ENCODE measurements at places on chromosomes 7 and 10.

DNA sequence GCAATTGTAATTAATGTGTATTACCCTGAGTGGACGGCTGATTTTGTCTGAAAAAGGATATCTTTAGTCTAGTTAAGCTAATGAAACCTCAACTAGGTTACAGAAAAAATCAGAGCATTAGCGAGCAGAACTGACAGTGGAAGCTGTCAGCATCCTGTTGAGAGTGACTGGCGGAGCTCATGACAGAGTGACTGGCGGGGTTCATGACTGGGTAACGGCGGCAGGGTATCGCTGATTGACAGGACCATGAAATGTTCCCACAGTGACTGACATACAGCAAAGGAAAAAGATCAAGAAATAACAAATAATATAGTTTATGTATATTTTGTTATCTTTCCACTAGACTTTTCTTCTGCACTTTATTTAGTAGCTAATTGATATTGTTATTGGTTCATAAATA lies 202.5 kb upstream of the AGK start:
- no peak for ATAC-seq

- ATAC-seq: peak; percentile 67
Observed at GRCh38 chr10:818526-819220, 112.8 kb downstream of the LARP4B start.

GRCh38 chr7:82258181-82258580 lies 185.4 kb downstream of the CACNA2D1 start:
- ATAC-seq: no peak

GRCh38 chr7:7918736-7919448 lies 49.7 kb upstream of the GLCCI1 start:
- ATAC-seq: no peak

DNA sequence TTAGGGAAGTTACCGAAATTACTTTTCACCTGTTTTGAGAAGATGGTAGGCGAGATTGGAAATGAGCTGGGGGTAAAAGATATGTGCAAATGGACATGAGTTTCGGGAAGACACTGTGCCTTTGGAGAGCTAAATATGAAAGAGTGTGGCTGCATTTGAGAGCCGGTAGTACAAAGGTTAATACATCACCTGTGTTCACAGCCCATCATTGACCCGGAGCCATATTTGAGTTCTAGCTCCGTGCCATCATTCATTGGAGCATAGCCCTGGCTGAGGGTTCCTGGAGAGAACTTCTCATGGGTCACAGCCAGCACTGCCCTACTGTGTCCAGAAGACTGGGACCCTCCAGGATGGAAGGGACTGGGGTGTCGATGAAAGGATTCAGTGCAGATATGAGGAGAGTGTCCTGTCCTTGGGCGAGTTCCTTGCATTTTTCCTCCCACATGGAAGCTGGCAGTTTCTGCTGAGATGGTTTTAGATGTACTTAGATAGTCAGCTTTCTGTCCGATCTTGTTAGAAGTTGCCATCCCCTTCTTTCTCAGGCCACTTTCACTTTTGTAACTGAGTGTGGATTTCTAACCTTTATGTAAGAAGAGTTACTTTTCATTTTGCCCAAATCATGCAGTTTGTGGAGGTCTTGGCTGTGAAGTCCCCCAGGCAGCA lies 138.8 kb downstream of the JCAD start:
- no peak for ATAC-seq

DNA sequence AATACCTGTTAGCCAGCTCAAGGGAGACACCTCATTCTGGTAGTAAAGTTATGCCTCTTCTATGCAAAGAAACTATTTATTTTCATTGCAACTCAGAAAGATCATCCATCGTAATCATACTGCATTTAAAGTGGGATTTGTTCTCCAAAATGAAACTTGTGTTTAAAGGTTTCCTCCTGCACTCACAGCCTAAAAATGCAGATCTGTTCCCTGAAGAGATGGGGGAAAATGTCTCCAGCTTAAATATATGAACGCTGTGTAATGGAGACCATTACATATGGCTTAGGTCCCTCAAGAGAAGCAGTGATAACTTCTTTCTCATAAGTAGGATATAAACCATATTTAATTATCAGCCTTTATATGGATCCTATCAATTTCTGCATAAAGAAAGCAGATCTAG lies 665.1 kb downstream of the KCNMA1 start:
- no peak for ATAC-seq

DNA sequence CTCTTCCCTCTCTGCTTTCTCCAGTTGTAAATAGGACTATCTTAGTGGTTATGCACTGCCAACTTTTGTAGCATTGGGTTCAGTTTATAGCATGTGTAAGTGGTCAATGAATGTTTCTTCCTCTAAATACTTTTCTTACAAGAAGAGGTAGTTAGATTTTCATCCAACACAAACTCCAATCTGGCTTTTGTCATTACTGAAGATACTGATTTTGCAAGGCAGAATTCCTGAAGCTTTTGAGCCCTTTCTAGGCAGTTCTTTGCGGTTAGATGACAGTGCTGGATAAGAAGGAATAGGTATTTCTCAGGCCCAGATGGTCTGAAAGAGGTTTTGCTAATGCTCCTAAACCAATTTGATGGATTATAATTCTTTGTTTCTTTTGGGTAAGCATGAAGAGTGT lies 60.5 kb downstream of the BICC1 start:
- ATAC-seq: no peak

- peak; percentile 43 for ATAC-seq
Observed at GRCh38 chr7:34425194-34425593, 232.8 kb upstream of the NPSR1 start.

DNA sequence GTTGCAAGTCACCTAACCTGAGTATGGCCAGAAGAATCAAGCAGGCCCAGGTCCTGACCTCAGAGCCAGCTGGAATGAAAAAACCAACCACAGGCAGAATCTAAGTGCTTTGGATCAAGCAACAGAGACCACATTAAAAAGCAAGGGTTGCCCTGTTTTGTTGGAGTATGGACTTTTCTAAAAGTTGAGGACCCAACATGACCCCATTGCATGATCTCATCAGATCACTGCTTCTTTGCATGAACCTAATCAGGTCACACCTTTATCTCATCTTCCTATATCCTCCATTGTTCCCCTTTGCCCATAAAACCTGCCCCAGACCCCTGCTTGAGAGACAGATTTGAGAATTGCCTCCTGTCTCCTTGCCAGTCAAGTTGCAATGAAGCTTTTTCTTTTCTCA lies 11.6 kb upstream of the SNX10 start:
- ATAC-seq: no peak

DNA sequence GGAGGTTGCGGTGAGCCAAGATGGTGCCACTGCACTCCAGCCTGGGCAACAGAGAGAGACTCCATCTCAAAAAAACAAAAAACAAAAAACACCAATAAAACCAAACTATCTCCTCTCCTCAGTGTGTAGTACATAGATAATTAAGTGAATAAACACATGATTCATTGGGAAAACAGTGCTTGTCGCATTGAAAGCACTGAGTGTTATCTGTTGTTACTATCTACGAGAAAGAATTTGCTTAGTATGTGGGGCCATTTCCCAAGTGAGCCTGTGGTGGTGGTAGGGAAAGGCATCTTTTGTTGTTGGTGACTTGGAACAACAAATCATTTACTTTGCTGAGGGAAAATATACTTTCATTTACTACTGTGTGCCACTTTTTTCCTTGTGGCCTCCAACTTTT lies 42.6 kb downstream of the RSBN1L start:
- ATAC-seq: no peak

DNA sequence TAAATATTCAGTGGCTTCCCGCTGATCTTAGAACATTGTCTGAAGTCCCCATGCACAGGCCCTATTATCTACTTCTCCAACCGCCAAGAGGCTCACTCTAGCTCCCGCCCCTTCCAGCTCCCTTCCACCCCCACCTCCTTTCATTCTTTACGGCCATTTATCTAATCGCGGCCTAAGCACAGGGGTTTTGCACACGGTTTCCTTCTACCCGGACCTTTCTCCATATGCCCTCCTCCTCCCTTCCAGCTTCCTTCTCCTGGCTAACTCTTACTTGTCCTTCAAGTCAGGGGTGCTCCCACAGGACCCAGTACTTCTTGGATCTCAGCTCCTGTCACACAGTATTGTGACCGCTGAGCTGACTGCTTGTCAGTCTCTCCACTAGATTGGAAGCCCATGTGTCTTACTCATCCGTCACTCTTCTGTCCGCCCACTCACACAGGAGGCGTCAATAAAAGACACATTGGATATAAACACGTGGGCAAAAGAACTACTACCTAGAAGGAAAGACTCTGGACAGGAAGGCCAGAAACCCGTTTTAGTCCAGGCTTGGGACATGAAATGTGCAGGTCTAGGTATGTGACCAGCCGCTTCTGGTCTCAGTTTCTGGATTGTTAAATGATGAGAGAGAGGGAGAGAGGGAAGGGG lies 20.2 kb upstream of the HPS1 start:
- ATAC-seq: no peak

GRCh38 chr10:75019370-75019769 lies 92.1 kb upstream of the SAMD8 start:
- no peak for ATAC-seq

- ATAC-seq: no peak
Observed at GRCh38 chr10:63283093-63283492, 150.0 kb downstream of the NRBF2 start.

GRCh38 chr10:77889277-77889903 lies 37.2 kb downstream of the DLG5 start:
- no peak for ATAC-seq

DNA sequence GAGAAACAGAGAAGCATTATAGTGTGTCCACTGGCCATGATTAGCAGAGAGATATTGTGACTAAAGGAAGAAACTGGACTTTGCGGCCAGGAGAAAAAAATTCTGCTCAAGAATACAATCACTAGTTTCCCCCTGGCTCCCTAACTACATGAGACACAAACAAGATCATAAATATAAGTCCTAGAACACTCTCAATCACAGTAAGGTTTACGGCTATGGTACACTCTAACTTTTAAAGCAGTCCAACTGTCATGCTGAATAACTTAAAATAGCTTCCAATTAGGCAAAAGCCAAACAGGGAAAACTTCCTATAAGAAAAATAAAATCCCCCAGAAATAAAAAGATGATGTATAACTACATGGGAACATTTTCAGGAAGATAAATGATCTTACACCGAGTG lies 132.1 kb downstream of the STRA8 start:
- no peak for ATAC-seq

GRCh38 chr10:60541451-60541850 lies 151.8 kb upstream of the ANK3 start:
- ATAC-seq: no peak

DNA sequence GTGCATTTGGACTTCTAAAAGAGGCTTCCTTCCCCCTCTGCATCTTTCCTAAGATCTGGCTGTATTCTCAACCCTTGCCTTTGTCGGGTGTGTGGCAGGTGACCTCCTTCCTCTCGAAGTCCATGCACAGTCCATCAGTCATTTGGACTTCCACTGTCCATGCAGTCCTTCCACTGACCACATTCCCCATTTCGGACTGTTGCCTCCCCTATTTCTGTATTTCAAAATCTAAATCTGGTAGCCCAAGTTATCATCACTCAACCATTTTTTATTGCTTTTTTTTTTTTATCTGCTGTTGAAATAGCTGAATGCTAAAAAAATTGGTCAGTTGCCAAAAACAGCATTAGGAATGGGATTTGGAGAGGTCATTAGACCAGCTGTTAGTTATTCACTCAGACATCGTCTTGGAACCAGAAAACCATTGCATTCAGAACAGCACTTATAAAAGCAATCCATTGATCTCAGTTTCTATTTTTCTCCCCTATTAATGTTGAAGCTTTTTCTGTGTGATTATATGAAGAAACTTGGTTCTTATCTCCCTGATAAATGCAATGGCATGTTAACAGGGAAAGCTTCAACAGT lies 575.6 kb downstream of the KIF20B start:
- ATAC-seq: no peak

- no peak for ATAC-seq
Observed at GRCh38 chr7:104185346-104185745, 22.5 kb downstream of the ORC5 start.

DNA sequence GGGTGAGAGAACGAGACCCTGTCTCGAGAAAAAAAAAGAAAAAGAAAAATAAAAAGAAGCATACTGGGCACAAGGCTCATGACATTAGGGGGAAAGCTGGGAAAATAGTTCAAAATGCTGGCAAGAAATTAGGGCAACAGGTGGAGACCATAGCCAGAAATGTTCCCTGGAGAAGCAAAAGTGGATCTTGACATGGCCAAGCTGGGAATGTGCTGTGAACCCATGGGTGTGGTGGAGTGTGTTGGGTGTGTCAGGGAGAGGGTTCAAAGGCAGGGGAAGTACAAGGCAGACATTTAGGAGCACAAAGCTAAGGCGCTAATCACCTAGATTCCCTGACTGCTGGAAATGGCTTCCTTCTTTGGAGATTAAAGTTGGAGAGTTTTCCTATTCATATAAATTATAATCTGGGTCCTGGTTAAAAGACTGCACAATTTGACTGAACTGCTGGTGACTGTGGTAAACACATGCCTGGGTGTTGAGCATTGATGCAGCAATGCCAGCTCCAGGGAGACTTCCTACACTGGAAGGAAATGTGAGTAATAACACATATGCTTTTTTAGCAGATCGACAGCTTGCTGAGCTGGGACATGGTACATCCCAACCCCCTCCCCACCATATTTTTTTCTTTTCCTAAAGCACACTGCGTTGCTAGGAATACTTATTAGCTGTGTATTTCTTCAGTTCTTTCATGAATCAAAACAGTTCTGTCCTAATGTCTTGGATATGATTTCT lies 70.1 kb upstream of the ARHGAP21 start:
- ATAC-seq: no peak

DNA sequence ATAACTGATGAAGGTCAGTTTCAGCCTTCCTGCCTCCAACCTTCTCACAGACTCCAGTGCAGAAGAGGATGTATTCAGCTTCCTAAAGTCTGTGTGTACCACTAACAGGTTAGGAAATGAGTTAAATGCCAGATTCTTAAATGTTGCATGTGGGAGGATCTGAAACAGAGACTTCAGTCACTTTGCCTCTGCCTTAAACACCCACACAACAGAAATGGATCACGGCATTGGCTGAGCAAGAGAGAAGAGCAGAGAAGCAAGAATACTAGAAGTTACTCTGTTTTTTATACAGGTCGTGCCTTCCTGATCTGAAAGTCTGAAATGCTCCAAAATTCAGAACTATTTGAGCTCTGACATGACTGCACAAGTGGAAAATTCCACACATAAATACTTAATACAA lies 98.9 kb upstream of the ARHGAP21 start:
- peak; percentile 82 for ATAC-seq

DNA sequence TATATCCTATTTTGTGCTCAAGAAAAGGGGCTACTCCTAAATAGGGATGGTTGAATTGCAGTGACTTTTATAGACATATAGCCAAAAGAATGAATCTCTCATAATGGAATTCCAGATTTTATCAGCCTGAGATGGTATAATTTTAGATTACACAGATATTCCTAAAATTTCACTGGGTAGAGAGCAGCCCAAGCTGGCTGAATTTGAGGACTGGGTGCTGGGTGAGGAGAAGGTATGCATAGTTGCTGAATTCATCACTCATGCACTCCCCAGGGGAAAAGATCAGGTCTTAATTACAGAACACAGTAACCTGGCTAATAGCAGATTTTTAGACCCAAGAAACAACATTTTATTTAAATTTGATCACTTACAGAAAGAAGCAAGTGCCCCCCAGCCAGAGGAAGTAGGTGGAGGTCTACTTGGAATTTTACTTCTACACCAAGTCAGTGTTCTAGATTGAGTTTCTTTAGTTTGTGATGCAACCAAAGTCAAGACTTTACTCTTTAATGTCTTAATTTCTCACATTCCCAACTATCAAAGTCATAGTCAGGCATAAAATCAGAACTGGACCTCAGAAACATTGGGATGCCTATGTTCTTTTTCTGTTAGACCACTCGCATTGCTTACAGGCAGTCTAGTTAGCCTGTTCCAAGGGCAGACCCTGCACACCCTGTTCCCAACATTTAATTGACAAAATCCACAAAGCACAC lies 337.4 kb upstream of the PODXL start:
- no peak for ATAC-seq

Data from stimulated activated memory B cell treated with anti-CD40 and anti-IgM and Interleukin-4, amounts not matched to agents 10 μg/mL and 1 μg/mL and 100 μg/mL, for 72 hours (primary cell).